Stimulated activated naive B cell treated with anti-CD40 and anti-IgM and Interleukin-4, amounts not matched to agents 10 μg/mL and 1 μg/mL and 100 μg/mL, for 72 hours (primary cell): ENCODE measurements at places on chromosomes 6 and 20.

DNA sequence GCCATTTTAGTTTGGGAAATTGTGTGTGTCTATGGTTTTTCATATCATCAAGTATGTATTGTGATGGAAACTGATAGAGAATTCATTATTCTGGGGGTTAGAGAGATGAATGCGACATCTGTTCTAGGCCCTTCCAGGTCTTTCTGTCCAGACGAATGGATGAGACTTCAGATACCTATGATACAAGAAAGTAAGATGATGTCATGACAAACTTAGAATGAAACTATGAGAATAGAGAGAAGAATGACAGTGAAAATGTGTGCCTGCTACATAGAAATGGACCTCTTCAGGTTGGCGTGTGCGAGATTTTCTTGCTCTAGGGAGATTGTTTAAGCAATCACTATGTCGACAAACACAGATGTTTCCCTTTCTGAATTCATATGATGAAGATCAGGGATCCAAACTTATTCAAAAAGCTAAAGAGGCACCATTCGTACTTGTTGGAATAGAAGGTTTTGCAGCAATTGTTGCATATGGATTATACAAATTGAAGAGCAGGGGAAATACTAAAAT is 76.1 kb downstream of the SCAND1 start:
- DNase-seq, result no peak

GRCh38 chr6:26485112-26485780 is 14.9 kb upstream of the BTN1A1 start:
- no peak for DNase-seq

GRCh38 chr6:167200806-167201205 is 43.0 kb upstream of the GPR31 start:
- no peak for DNase-seq

DNA sequence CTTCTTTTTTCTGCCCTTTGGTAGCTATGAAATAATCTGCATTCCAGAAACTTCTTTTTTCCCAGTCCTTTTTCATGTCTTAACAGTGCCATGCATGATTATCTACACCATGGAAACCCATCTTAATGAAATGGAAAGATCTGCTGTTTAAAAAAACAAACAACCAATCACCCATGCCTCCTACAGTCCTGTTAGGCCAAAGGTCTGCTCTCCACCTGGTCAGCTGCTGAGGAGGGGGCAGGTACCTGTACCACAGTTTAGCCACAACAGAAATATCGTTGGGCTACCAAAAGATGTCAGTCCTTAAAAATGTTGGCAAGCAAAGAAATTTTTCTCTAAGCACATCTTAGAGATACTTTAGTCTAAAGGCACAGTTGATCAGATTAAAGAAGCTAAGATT is 112.6 kb downstream of the SLC16A10 start:
- DNase-seq, result no peak

DNA sequence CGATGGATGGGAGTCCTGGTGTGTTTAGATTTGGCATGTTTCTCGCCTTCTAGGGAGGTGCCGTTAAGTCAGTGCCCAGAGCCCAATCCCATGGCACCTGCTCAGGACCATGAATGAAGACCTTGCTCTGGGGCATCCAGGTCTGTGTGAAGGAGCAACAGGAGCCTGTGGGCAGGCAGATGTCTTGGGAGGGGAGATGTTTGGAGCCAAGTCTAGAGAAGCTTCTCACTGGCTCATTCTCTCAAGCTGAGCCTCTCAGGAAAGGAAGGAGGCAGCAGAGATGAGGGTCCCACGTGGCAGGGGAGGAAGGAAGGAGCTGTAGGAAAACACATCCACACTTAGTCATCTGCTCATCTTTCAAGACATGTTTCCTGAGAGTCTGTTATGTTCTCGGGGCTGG is 9.5 kb upstream of the SIRPB1 start:
- DNase-seq, result no peak
